ENCODE measurements at places on chromosomes 3 and 15. TPM values are rescaled to one million over a fixed set of nuclear protein-coding genes. Genes with fewer than 3 reads are reported as not detected.

GRCh38 chr3:40620151-40620550 lies 95.4 kb downstream of the ZNF621 start:
- no peaks in the 10 kb centered on the region for H3K36me3 ChIP-seq
- H3K27ac ChIP-seq = no peak overlapping the region
- H3K27me3 ChIP-seq = peaks cover 14% of the 10 kb centered on the region
- H3K4me3 ChIP-seq = no peak overlapping the region

- H3K27me3 ChIP-seq = no peaks in the 10 kb centered on the region
- no peak overlapping the region for H3K27ac ChIP-seq
- no peaks in the 10 kb centered on the region for H3K36me3 ChIP-seq
- H3K4me1 ChIP-seq = no peaks in the 10 kb centered on the region
- no peak overlapping the region for H3K4me3 ChIP-seq
These were observed 33.9 kb upstream of the RAD18 start for GRCh38 chr3:8997151-8997550.

DNA sequence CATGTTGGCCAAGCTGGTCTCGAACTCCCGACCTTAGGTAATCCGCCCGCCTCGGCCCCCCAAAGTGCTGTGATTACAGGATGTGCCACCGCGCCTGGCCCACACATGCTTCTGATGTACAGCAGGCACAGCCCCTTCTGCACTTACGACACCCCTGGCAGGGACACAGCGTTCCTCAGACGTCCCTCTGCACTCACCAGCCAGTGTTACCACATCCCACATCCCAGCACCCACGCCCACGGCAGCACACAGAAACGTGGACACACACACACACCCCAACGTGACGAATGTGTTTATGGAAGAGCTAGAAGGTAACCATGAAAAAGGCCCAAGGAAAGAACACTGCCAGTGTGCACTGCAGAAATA lies 576 bp upstream of the RPAP1 start:
- H3K36me3 ChIP-seq = no peaks in the 10 kb centered on the region
- peak overlapping the region; percentile 98 for H3K4me3 ChIP-seq
- no peaks in the 10 kb centered on the region for H3K27me3 ChIP-seq
- DNase-seq = no peak
- H3K4me1 ChIP-seq = peaks cover 16% of the 10 kb centered on the region

GRCh38 chr15:31372635-31373091 lies 46.0 kb downstream of the KLF13 start:
- H3K36me3 ChIP-seq = peaks cover 58% of the 10 kb centered on the region
- no peak overlapping the region for H3K4me3 ChIP-seq
- no peaks in the 10 kb centered on the region for H3K27me3 ChIP-seq
- peaks cover 90% of the 10 kb centered on the region for H3K4me1 ChIP-seq
- no peak overlapping the region for H3K27ac ChIP-seq

GRCh38 chr15:40301467-40302179 lies 6.1 kb downstream of the PLCB2 start:
- no peak overlapping the region for H3K27ac ChIP-seq
- no peak for DNase-seq
- H3K4me3 ChIP-seq = no peak overlapping the region
- H3K36me3 ChIP-seq = peaks cover 72% of the 10 kb centered on the region
- peaks cover 26% of the 10 kb centered on the region for H3K4me1 ChIP-seq

- peaks cover 12% of the 10 kb centered on the region for H3K36me3 ChIP-seq
- DNase-seq = no peak
- no peaks in the 10 kb centered on the region for H3K4me1 ChIP-seq
These were observed 29.6 kb downstream of the GALK2 start for GRCh38 chr15:49199666-49200065.

The CTDSPL gene
- total RNA-seq = 0.92 TPM

DNA sequence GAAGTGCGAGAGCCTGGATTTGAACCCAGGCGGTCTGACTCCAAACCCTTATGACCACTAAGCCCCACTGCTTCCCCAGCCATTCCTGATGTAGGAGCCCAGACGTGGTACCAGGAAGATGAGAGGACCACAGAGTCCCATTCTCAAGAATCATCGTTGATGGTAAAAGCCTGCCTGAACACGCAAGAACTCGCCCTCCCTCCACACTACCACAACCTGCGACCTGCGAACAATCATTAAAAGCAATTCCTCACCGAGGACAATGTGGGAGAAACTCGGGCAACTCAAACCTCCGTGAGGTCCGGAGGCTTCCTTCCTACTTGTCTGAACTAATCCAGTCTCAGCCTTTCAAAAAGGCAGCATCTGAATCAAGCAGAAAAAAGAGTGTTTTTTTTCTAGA lies 10.3 kb downstream of the MAGI1 start:
- no peaks in the 10 kb centered on the region for H3K27me3 ChIP-seq
- no peaks in the 10 kb centered on the region for H3K4me1 ChIP-seq
- no peak overlapping the region for H3K27ac ChIP-seq
- no peaks in the 10 kb centered on the region for H3K36me3 ChIP-seq

The CALML4 gene
- 2.0 TPM for total RNA-seq

- no peaks in the 10 kb centered on the region for H3K36me3 ChIP-seq
- peaks cover 11% of the 10 kb centered on the region for H3K4me1 ChIP-seq
- H3K27me3 ChIP-seq = no peaks in the 10 kb centered on the region
- DNase-seq = no peak
These were observed 6.0 kb downstream of the PHLDB2 start for GRCh38 chr3:111864821-111865656.

DNA sequence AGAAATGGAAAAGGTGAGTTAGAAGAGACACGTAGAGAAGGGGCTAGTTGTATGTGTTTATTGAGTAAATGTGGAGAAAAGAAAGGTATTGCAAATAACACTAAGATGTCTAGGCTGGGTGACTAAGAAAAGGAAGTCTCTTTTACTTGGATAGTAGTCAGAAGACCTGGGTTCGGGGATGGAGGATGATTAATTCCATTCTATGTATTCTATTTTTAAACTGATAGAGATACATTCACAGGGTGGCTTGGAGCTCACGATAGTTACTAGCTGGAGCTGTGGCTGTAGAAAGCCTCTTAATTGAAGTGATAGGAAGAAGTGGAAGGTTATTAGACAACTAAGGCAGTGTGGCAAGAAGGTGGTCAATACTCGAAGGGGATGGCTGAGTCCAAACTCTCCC lies 65.9 kb upstream of the TNIK start:
- no peaks in the 10 kb centered on the region for H3K36me3 ChIP-seq
- H3K27me3 ChIP-seq = no peaks in the 10 kb centered on the region
- H3K4me1 ChIP-seq = no peaks in the 10 kb centered on the region
- no peak overlapping the region for H3K4me3 ChIP-seq
- no peak overlapping the region for H3K27ac ChIP-seq

DNA sequence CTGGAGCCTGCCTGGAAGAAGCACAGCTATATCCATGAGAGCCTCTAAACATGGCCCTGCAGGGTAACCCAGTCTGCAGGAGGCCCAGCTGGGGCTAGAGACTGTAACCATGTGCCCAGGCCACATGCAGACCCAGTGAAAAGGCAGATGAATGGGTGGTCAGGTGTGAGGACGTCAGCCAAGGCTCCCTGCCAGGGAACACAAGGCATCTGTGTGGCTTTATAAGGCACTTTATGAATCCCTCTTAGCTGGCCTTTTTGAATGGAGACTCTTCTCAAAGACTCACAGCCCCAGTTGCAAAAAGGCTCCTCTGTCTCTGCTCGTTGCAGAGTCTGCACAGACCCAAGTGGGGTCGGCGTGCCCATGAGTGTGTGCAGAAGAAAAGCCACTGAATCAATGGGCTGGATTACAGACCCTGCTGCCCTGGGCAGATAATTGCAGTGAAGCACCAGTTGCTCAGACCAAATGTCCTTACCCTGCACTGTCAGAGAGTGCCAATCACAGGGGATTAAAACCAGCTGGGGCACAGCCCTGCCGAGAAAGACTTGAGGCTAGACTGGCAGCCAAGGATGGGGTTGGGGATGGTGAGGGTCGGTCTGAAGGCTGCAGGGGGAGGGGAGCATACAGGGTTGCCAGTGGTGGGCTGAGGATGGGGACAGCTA lies 154.2 kb downstream of the RAB11A start:
- peaks cover 12% of the 10 kb centered on the region for H3K27me3 ChIP-seq
- DNase-seq = no peak
- H3K4me3 ChIP-seq = no peak overlapping the region
- no peaks in the 10 kb centered on the region for H3K4me1 ChIP-seq
- H3K27ac ChIP-seq = no peak overlapping the region
- H3K36me3 ChIP-seq = no peaks in the 10 kb centered on the region

The CLRN1 gene
- total RNA-seq = not detected

- H3K27me3 ChIP-seq = no peaks in the 10 kb centered on the region
- H3K4me3 ChIP-seq = no peak overlapping the region
- H3K36me3 ChIP-seq = no peaks in the 10 kb centered on the region
- no peak for DNase-seq
- H3K4me1 ChIP-seq = no peaks in the 10 kb centered on the region
These were observed 141.1 kb downstream of the DOCK3 start for GRCh38 chr3:50815844-50816243.

The NCBP2 gene
- 44.6 TPM for total RNA-seq

DNA sequence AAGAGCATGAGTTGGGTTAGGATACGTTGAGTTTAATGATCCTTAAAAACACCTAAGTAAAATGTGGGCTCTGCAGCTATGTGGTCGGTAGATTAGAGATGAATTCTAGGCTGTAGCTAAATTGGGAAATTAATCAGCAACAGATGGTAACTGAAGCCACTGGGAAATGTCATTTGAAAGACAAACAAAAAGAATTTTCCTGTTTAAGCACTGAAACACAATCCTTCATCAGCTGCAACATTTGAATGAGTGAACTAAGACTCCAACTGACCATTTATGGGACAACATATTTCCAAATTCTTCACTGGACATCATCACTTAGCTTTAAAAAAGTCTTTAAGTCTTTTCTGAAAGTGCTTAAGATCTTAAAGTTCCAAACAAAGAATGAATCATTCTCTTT lies 226.9 kb downstream of the ZNF385D start:
- H3K27ac ChIP-seq = no peak overlapping the region
- no peaks in the 10 kb centered on the region for H3K4me1 ChIP-seq
- no peak overlapping the region for H3K4me3 ChIP-seq
